ENCODE measurements at places on chromosomes 16 and 17.
A peak's percentile ranks its signal among the peaks of the same experiment; 100 is the strongest.

DNA sequence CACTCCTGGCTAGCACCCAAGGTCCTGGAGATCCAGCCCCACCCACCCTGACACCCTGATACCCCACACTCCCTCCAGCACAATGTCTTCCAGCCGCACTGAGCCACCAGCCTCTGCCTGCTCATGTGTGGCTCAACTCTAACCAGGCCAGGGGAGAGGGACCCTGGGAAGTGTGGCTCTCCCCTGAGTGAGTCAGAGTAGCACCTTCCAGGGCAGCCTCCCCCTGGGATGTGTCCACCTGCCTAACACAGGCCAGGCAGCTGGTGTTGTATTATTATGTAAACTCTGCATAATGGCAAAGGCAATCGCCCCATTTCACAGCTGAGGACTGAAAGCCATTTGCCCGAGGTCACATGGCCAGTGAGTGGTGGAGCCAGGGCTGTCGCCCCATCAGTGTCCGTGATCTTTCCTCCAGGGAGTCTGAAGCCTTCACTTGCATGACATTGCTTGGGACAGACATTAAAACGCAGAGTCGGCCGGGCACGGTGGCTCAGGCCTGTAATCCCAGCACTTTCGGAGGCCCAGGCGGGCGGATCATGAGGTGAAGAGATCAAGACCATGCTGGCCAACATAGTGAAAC, 84.2 kb upstream of the FOXF1 start:
- H3K4me3 ChIP-seq, result no peak overlapping the region
- no peaks in the 10 kb centered on the region for H3K27me3 ChIP-seq
- no peak overlapping the region for H3K27ac ChIP-seq
- DNase-seq, result no peak
- H3K36me3 ChIP-seq, result no peaks in the 10 kb centered on the region

DNA sequence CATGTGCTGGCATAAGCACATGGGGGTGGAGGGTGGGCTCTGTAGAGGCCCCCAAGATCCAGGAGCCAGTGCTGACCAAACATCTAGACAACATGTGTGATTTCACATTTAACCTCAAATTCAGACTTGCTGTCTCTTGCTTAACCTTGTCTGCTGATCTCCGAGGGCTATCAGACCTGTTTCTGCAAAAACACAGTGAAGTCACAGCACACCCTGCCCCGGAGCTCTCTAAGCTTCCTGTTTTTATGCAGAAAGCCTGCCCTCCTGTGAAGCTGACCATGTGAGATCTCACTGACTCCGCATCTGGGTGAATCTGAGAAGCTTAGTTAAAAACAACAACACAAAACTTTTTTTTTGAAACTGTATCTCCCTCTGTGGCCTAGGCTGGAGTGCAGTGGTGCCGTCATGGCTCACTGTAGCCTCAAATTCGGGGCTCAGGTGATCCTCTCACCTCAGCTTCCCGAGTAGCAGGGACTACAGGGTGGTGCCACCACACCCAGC, 6.6 kb upstream of the DPEP2 start:
- H3K4me1 ChIP-seq, result peaks cover 28% of the 10 kb centered on the region
- no peak overlapping the region for H3K4me3 ChIP-seq
- H3K27me3 ChIP-seq, result no peaks in the 10 kb centered on the region
- H3K27ac ChIP-seq, result peak overlapping the region; percentile 87
- no peaks in the 10 kb centered on the region for H3K36me3 ChIP-seq

- peaks cover 19% of the 10 kb centered on the region for H3K36me3 ChIP-seq
- peak overlapping the region; percentile 77 for H3K4me3 ChIP-seq
- peak; percentile 93 for DNase-seq
- H3K4me1 ChIP-seq, result peaks cover 89% of the 10 kb centered on the region
Measured at GRCh38 chr17:40100669-40101366, 429 bp upstream of the NR1D1 start.

DNA sequence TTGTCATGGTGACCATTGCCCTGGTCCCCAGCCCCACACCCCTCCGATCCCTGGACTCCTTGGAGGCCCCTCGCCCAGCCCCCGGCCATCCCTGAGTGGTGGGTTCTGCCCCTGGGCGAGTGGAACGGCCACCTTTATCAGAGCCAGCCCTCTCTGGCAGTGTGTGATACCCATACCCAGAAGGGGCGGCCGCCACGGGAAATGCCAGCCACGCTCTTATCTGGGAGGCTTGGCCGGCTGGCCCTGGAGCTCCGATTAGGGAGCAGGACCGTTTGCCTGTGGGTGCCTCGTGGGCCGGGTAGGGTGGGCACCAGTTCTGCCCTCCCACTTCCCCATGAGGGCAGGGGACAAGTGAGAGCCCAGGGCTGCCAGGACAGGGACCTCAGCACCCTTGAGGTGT, 58.3 kb upstream of the ZC3H18 start:
- no peak overlapping the region for H3K27ac ChIP-seq
- no peak for DNase-seq
- H3K27me3 ChIP-seq, result no peaks in the 10 kb centered on the region
- H3K4me1 ChIP-seq, result no peaks in the 10 kb centered on the region
- no peaks in the 10 kb centered on the region for H3K36me3 ChIP-seq
- H3K4me3 ChIP-seq, result no peak overlapping the region

GRCh38 chr16:66131156-66131807, 235.2 kb upstream of the CDH5 start:
- H3K4me1 ChIP-seq, result no peaks in the 10 kb centered on the region
- no peaks in the 10 kb centered on the region for H3K36me3 ChIP-seq
- peaks cover 27% of the 10 kb centered on the region for H3K27me3 ChIP-seq
- H3K4me3 ChIP-seq, result no peak overlapping the region

DNA sequence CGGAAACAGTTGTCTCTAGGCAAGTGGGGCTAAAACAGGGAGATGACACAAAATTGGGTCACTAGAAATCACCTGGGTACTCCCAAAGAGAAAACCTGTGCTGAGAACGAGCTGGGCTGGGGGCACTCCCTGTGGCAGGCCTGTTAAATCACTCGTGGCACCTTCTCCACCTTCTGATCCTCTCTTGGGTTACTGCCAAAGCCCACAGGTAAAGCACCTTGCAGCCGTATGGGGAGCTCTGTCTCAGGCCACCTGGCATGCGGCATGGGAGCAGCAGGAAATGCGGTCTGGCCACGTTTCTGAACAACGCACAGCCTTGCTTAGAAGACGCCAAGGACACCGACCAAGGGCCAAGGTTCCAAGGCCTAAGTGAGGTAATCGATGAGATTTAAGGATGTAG, 21.5 kb upstream of the ICAM2 start:
- no peak overlapping the region for H3K4me3 ChIP-seq
- peaks cover 89% of the 10 kb centered on the region for H3K36me3 ChIP-seq
- H3K27me3 ChIP-seq, result no peaks in the 10 kb centered on the region
- peaks cover 33% of the 10 kb centered on the region for H3K4me1 ChIP-seq
- DNase-seq, result no peak
- H3K27ac ChIP-seq, result no peak overlapping the region

- no peaks in the 10 kb centered on the region for H3K36me3 ChIP-seq
- H3K27me3 ChIP-seq, result no peaks in the 10 kb centered on the region
- DNase-seq, result peak; percentile 0
- no peak overlapping the region for H3K4me3 ChIP-seq
- H3K27ac ChIP-seq, result no peak overlapping the region
Measured at GRCh38 chr17:59512844-59513385, 52.5 kb upstream of the DHX40 start.

DNA sequence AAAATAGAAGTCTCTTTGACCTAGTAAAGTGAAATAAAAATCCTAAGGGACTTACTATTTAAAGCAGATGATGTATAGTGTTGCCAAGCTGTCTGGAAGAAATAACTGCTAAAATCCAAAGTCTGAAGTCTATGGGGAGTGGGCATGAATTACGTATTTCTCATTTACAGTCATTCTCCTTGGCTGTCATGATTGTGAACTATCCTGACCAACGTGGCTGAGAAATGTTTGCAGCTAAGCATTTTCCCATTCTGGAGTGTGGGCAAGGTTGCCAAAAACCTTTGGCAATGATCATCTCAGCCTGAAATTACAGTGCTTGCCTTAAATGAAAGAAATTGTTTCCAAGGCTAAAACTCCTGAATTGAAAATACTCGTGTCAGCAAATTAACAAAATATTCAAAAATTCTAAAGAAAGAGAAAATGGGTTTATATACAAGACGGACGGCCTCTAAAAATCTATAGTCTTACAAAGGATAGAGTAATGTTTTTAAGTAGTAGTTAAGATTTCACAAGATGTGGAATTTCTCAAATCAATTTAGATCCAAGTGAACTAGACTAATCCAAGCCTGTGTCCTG, 77.0 kb downstream of the CACNG1 start:
- peaks cover 4% of the 10 kb centered on the region for H3K4me1 ChIP-seq
- DNase-seq, result no peak
- peaks cover 60% of the 10 kb centered on the region for H3K36me3 ChIP-seq
- no peaks in the 10 kb centered on the region for H3K27me3 ChIP-seq

DNA sequence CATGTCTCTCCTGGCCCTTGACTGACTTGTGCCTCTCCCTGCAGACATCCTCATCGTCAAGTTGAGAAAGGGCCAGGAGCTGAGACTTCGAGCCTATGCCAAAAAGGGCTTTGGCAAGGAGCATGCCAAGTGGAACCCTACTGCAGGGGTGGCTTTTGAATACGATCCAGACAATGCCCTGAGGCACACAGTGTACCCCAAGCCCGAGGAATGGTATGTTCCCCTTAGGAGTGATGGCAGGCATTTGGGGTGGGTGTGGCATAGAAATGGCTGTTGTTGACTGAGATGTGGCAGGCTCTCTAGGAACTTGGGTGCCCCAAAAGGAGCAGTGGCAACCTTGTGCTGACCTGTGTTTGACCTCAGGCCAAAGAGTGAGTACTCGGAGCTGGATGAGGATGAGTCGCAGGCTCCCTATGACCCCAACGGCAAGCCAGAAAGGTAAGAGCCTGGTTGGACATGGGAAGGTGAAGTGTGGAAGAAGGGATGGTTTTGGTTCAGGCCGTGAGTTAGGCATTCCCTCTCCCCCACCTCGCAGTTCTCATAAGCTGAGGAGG, 7.5 kb downstream of the POLR2C start:
- H3K27me3 ChIP-seq, result no peaks in the 10 kb centered on the region
- H3K4me1 ChIP-seq, result peaks cover 10% of the 10 kb centered on the region
- H3K27ac ChIP-seq, result no peak overlapping the region
- H3K4me3 ChIP-seq, result no peak overlapping the region
- DNase-seq, result no peak

DNA sequence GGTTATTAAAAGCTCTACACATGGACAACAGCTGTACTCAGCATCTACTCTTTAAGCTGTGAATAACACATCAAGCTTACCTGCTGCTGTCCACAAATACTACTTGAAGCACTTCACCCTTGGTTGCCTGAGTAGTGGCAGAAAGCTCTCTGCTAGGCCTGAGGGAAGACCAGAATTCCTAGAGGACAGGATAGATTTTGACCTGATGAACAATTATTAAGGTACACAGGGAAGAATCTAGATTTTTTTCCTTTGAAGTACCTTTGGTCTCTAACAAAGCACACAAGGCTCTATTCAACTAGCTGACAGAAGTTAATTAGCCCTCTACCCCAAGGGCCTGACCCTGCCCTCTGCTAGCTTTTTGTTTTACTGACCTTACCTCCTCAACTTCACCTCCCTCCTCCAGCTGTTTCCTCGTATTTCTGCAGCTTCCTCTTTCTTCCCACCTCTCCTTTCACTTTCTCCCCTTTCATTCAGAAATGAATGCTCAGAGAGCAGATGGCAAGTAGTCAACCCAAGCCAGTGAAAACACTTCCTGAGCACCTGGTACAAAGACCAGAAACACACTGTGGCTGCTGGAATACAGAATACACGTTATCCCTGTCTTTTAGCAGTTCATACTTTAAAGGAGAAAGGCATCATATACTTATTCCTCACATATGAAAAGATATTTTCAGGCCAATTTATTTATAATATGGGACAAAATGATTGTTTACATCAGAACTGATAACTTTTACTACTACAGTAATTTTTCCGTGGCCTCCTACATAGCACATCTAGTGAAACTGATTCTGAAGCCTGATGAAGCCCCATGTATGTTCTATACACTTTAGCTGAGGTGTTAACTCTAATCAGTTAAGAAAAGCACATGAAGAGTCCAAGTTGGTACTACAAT, 5.7 kb upstream of the VEZF1 start:
- no peak for DNase-seq
- H3K36me3 ChIP-seq, result peaks cover 43% of the 10 kb centered on the region
- no peaks in the 10 kb centered on the region for H3K27me3 ChIP-seq
- peaks cover 65% of the 10 kb centered on the region for H3K4me1 ChIP-seq
- no peak overlapping the region for H3K27ac ChIP-seq

DNA sequence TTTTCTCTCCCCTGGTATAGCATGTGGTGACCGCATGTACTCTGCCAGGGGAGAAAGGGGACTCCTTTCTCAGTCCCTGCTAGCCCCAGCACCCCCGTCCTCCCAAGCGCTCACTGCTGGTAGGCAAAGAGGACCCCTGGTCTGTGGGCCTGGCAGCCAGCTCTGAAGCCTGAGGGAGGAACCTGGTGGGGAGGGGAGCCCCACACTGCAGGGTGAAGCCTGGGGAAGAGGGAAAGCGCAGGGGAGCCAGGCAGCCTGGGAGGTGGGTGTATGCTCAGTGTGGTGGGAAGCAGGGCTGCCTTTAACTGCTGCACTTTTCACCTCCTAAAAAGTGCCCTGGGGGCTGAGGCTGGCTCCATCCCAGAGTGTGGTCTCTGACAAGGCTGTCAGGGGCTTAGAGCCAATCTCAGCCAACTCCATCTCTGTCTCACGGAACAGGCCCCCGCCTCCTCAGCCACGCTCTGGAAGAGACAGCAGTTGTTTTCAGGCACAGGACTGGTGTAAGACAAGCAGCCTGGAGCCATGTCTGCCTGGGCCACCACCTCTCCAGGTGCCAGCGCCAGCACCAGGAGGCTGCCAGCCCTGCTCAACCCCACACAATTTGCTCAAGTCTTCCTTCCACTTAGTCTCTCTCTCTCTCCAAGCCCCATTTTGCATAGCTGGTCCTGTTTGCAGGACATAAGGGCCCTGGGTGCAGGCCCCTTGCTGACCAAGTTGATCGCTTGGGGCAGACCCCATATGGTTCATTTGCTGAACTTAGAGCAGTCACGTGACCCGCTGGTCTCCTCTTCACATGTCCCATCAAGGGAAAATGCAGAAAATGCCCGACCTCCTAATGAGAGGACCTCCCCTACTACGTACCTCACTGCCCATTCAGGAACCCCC, 14.7 kb upstream of the TBX2 start:
- no peaks in the 10 kb centered on the region for H3K4me1 ChIP-seq
- DNase-seq, result no peak

GRCh38 chr16:83686726-83687125, 121.1 kb upstream of the HSBP1 start:
- peaks cover 3% of the 10 kb centered on the region for H3K27me3 ChIP-seq
- H3K4me3 ChIP-seq, result no peak overlapping the region
- no peaks in the 10 kb centered on the region for H3K36me3 ChIP-seq
- H3K4me1 ChIP-seq, result no peaks in the 10 kb centered on the region

DNA sequence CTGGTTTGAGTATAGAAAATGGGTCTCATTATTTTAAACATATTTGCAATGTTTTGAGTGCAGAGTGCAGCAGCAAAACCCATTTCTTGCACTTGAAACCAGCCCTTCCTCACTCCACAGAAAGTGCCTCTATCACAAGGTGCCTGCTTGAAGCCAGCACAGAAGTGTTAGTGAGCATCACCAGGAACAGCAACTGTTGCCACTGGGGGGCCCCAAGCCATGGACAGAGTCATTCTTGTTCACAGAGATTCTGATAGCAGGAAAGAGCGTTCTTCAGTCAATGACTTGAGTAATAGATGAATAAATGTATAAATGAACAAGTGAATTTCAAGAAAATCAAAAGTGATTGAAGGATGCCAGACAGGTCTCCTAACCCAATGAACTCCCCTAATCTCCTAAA, 45.6 kb downstream of the CHD9NB start:
- no peaks in the 10 kb centered on the region for H3K36me3 ChIP-seq
- no peak overlapping the region for H3K4me3 ChIP-seq
- no peak for DNase-seq
- peaks cover 13% of the 10 kb centered on the region for H3K27me3 ChIP-seq
- H3K27ac ChIP-seq, result no peak overlapping the region

- no peak for DNase-seq
- no peaks in the 10 kb centered on the region for H3K4me1 ChIP-seq
- H3K27ac ChIP-seq, result no peak overlapping the region
- no peaks in the 10 kb centered on the region for H3K36me3 ChIP-seq
Measured at GRCh38 chr16:72500545-72500944, 328.6 kb upstream of the PMFBP1 start.
